ENCODE measurements at places on chromosomes 11 and 22.

GRCh38 chr22:28030473-28030872 is 111.4 kb upstream of the PITPNB start:
- no peak for DNase-seq

DNA sequence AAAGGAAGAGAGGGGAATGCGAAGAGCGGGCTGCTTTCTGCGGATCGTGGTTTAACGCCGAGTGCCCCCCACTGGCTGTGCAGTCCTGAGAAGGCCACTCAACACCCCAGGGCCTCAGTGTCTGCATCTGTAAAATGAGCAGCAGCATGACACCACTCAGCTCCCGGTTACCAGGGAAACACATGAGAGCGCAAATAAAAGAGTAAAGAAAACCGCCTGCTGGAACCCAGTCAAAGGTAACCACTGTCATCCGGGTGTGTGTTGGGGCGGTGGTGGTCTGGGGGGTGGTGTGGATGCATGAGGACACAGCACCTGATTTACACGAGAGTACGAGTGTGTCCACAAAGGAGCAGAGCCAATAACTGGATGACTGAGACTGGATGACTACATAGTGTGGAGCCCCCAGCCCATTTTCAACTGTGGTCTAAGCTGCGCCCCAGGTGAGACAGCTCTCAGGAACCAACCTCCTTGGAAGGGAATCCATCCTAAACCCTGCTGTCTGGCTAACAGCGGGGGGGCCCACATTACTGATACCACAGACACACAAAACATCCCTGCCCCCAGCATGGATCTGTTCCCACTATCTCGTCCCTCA is 5.7 kb downstream of the CELSR1 start:
- DNase-seq: no peak

DNA sequence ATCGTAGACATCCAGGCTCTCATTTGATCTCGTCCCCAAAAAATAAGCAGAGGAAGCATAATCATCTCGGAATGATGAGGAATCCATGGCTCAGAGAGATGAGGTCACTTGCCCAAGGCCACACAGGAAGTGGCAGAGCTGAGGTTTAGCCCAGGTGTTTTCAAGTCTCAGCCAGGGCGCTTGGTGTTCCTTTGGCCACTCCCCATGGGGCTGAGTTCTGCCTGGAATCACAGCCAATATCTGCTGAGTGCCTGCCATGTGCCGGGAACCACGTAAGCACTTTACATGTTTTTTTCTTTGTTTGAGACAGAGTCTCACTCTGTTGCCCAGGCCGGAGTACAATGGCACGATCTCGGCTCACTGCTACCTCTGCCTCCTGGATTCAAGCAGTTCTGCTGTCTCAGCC is 29.5 kb upstream of the MYH9 start:
- no peak for DNase-seq

GRCh38 chr11:72760539-72761405 is 8.6 kb upstream of the ARAP1 start:
- no peak for DNase-seq

DNA sequence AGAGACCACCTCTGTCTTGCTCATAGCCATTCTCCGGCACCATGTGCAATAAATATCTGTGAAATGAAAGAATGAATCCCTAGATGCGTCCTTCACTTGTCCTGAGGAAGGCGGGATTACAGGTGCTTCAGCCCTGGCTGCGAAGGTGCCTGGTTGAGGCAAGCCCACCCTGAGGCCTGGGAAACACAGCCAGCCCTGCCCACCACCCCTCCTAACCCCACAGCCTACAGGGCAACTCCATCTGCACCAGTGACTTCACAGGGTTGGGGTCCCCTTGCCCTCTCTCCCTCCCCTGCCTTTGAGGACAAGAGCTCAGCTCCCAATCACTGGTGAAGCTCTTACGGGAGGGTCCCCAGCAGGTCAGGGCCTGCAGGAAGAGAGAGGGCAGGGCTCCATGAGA is 17.5 kb upstream of the SCGB1A1 start:
- no peak for DNase-seq

DNA sequence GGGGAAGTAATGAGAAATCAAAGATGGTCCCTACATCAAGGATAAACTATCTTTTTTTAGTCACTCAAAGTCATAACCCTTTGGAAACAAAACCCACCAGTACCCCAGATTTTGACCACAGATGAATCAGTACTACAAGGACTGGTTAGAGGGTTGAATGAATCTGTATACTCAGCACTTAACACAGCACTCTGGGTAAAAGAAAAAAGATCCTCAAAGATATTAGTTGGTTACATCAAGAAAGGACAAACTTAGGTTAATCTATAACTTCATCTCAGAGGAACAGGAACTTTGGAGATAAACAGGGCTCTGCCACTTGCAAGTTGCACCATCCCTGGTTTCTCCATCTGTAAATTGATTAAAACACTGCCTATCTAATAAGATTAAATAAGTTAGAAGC is 18.8 kb downstream of the SC5D start:
- DNase-seq: no peak

GRCh38 chr22:17562906-17563870 is at the start of gene SLC25A18:
Gene SLC25A18, plus strand, starts transcription at chr22:17563498. Its CDS starts 16,447 bp downstream, at chr22:17579945.
- peak; percentile 37 for DNase-seq

DNA sequence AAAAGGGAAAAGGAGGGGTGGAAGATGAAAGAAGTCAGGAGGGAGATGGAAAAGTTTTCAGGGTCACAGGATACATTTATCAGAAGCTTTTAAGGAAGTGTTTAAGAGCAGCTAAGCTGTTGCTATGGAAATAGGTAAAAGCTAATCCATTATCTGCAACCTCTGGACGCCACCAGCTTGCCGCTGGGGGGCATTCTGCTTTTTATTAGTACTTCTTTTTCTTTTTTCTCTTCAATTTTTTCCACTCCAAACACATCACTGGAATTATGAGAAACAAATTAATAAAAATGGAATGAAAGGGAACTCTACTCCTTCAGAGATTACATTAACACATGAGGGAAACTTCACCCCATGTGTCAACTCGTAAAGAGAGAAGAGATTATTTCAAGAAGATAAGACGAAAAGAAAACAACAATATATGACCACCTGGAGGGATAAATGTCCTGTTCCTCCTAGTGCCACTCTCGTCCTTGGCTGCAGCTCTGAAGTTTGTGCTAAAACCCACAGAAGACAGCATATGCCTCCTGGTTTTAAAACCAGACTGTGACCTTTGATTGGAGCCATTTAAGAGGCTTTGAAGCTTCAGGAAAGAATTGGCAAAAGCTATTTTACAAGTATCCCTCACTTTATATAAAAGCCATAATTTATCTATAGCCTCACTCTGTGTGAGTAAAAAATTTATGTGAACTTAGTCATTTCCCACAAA is 972.8 kb downstream of the OPCML start:
- no peak for DNase-seq

- no peak for DNase-seq
Measured at GRCh38 chr11:45666648-45667642, 1.5 kb upstream of the CHST1 start.

Data from right kidney (tissue), 9 donors.